ENCODE measurements at places on chromosomes 3 and 15. TPM values are rescaled to one million over a fixed set of nuclear protein-coding genes. Genes with fewer than 3 reads are reported as not detected.
A peak's percentile ranks its signal among the peaks of the same experiment; 100 is the strongest.

Gene SCN11A
- total RNA-seq = under 0.01 TPM

Gene OR5H2
- not detected for total RNA-seq

Gene CYP11A1
- total RNA-seq = 0.64 TPM

Gene PXYLP1
- 3.2 TPM for total RNA-seq

Gene ARHGEF3
- total RNA-seq = 5.5 TPM

Gene SLC22A14
- total RNA-seq = 0.86 TPM

Gene LTF
- total RNA-seq = not detected

GRCh38 chr3:183895296-183895695, 10.6 kb upstream of the PARL start:
- DNase-seq = peak; percentile 69

GRCh38 chr15:31268108-31268501, 58.5 kb upstream of the KLF13 start:
- no peak for DNase-seq

DNA sequence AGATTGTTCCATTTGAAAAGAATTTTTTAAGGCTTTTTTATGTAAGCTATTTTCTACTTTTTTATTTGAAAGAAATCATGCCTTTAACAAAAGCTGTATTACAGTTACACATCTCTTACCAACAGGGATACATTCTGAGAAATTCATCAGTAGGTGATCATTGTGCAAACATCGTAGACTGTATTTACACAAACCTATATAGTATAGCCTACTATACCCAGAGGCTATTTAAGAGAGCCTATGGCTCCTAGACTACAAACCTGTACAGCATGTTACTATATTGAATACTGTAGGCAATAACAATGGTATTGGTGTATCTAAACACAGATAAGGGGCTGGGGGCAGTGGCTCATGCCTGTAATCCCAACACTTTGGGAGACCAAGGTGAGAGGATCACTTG, 43.1 kb downstream of the PEAK1 start:
- DNase-seq = no peak

GRCh38 chr3:55828712-55829111, 341.6 kb upstream of the WNT5A start:
- DNase-seq = peak; percentile 7

DNA sequence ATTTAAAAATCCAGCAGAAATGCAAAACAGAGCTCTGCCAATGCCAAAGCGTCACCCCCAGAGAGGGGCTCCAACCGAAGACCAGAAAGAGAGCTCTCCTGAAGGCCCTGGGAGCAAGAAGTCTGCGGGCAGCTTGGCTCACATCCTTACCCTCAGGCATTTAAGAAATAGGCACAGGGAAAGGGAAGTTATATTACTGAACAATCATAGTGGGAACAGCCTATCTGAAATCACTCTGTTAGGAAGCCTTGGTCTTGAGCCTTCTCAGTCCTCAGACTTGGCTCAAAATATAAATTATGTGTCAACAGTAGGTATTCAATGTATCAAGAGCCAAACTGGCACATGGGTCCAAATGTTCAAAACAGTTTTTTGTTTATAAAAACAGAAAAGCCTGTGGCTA, 10.3 kb upstream of the PPARG start:
- no peak for DNase-seq

GRCh38 chr3:86388820-86389219, 602.1 kb downstream of the VGLL3 start:
- no peak for DNase-seq

DNA sequence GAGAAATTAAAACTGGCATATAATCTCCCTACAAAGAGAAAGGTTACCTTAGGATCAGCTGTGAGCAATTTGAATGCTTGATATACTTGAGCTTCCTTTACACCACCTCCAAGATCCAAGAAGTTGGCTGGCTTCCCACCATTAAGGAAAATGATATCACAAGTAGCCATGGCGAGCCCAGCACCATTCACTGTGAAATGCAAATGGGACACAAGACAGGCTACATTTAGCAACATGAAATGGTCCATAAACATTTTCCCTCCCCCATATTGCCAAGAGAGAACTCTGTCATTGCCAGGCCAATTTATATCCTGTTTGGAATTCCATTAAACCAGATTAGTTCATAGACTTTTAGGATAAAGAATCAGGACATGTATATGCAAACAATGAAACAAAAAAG, 158.7 kb downstream of the SUCLG2 start:
- no peak for DNase-seq

- DNase-seq = no peak
These were observed 7.3 kb upstream of the RTP3 start for GRCh38 chr3:46490338-46491084.

DNA sequence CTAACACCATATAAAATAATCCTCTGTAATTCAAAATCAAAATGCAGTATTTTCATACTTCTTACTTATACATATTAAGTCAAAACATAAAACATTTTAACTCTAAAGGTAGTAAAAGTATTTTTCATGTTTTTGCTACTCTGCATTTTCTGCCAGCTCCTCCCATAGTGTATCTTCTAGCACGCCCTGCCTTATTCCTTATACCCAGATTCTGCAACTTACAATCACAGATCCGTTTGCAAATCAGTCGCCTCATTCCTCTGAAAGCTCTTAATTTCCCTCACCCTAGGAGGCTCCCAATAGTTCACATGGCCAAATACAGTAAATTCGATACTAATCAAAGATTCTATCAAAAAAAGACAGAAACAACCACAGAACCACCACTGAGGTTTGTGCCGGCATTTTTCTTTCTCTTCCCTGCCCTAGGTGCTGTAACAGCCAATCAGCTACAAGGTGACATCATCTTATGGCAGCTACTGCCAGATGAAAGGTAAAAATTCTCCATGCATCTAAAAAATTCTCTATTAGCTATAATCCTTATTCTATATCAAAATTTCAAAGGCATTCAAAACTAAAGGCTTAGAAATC, 72.9 kb downstream of the CLASP2 start:
- peak; percentile 48 for DNase-seq

- no peak for DNase-seq
These were observed 6.7 kb downstream of the PARP9 start for GRCh38 chr3:122557356-122557755.

DNA sequence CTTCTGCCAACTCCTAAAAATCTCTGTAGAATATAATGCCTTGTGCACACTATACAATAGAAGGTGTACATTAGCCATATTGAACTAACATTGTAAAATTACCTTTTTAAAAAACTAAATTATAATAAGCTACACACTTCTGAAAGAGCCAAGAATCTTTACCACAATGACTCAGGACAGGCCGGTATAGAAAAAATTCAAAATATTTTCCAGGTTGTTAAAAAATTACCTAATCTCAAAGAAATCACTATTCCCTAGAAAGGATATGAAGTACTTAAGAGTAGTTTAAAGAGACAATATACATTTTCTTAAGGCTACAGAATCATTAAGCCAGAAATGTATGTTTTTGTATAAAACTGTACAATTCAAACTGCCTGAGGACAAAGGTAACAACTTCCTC, 48.5 kb downstream of the TJP1 start:
- DNase-seq = no peak

- DNase-seq = no peak
These were observed 249.1 kb downstream of the CTNNB1 start for GRCh38 chr3:41448396-41448795.

GRCh38 chr15:28096670-28097431, 2.3 kb downstream of the OCA2 start:
- peak; percentile 17 for DNase-seq

DNA sequence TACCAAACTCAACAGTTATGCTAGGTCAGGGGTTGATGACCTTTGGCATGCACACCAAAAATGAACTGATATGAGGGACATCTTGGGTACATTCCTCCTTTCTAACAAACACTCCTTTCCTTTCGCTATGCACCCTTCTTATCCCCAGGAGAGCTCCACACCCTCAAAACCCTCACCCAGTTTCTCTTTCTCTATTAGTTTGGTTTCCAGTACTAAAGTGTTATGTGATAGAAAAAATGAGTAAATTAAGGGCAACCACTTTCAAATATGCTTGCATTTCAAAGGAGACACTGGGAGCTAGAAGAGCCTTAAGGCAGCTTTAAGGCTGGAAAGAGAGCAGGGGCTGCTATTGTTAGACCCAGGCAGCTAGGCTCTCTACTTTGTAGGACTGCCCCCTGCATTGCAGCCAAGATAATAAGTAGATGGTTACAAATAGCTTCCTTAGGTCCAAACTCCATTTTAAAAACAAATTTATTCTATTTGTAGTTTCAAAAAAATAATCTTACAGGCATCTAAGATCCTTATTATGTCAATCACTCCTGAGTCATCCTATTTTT, 244.3 kb downstream of the ZIC1 start:
- no peak for DNase-seq

DNA sequence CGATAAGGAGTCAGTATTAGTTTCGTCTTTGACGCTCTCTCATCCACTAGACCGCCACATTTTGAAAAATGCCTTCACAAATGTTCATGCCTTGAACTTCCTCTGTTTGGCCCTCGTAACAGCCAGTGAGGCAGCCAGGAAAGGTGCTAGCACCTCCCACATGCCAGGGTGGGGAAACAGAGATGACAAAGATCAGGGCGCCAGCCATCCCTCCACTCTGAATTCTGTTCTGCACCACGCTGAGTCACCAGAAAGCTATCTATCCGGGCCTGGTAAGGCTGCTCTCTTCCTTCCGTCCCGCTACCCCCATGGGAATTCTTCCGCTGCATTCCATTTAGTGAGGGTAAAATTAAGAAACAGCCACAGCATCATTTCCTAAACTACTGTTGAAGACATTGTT, 31.3 kb upstream of the BCL2L10 start:
- DNase-seq = peak; percentile 88

DNA sequence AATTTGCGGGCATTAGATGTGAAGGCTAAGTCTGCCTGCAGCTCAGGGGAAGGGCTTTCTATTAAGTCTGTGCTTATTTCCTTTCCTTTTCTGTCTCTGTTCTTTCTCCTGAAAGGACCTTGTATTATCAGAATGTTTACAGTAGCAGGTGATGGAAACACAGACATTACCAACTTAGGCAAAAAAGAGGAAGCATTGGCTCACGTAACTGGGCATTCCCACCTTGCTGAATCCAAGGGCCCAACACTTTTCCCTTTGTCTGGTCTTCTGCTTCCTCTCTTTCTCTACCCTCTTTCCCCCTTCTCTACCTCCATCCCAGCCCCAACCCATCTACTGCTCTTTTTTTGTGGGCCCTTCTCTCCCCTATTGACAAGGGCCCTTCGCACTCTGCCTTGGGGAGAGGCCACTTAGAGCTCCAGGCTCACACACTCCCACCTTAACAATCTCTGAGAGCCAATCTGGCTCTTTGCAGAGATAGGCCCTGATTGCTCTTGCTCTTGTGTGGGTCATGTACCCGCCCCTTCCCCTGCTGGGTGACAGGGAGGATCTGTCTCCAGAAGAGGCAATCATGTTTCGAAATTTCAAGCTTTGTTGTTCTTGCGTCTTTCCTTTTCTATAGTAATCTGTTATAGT, 35.0 kb downstream of the ACAA1 start:
- DNase-seq = no peak

GRCh38 chr3:107588217-107588616, 65.5 kb downstream of the BBX start:
- DNase-seq = no peak

DNA sequence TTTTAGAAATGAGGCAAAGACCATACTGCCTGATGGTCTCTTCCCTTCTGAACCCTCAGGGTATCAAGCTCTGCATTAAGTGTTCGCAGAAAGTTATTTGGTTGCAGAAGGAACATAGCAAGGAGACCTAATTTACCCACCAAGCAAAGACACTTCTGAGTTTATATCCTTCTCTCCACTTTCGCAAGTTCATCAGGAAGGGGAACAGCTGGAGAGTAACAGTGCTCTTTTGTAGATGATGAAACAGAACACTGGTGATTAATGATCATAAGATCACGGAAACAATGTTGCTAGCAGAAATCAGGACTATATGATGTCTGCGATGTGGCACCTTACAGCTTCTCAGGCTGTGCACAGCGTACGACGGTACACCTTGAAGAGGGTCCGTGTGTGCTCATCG, 62.1 kb downstream of the NCEH1 start:
- peak; percentile 82 for DNase-seq

DNA sequence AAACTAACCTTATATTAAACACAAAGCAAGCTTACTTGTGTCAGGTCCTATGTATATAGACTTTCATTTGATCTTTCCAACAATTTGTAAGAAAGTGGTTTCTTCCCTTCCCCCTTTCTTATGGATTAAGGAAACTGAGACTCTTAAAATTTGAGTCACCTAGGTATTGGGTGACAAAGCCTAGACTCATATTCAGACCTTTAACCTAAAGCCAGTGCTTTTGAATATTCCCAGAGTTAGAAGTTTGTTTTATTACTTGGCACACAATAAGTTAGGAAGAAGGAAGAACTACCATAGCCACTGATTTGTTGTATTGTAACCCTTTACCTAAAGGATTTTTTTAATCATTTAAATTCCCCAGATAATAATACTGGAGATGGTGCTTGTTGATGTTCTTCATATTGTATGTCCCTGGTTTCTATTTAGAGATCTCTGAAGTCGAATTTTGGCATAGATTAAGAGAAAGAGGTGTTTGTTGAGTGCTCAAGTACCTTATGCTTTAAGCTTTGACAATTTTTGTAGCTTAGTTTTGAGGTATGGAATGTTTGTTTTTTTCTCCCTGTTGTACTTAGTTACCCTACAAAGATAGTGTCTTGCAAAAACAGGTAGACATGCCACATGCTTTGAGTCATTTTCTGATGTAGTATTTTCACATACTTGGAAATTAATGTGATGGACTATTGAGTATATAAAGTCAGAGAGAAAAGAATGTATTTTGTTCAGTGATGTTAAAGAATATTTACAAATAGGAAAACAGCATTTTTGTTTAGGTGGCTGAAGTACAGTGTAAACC, 11.2 kb downstream of the TSC22D2 start:
- DNase-seq = no peak

DNA sequence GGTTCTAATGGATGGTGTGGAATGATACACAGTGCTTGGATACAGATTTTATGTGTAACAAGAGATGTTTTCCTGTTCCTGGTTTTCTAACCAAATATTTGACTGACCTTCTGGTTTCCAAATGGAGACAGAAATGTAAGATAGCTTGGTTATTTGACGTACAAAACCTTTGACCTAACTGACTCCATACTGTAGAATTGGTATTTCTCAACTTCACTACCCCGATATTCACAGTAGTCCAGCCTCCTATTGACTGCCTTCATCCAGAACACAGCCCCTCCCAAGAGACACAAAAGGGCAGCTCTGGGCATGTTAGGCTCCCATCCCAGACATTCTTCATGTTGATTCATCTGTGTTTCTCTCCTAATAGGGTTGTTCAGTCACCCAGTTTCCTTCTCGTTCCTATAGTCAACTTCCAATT, 33.4 kb downstream of the MYO1E start:
- DNase-seq = peak; percentile 69

- peak; percentile 50 for DNase-seq
These were observed 90.7 kb downstream of the SCN11A start for GRCh38 chr3:38960953-38961622.

GRCh38 chr3:4587061-4587837, 94.1 kb downstream of the ITPR1 start:
- DNase-seq = no peak

- no peak for DNase-seq
These were observed 26.7 kb upstream of the PLA2G4D start for GRCh38 chr15:42121021-42121420.

GRCh38 chr15:64751464-64751863, 23.9 kb downstream of the RBPMS2 start:
- DNase-seq = no peak
